ENCODE measurements at places on chromosomes 4 and X. TPM values are rescaled to one million over a fixed set of nuclear protein-coding genes. Genes with fewer than 3 reads are reported as not detected.

GRCh38 chr4:16007471-16008095, 44.6 kb upstream of the FGFBP2 start:
- H3K27ac ChIP-seq, result no peak overlapping the region
- H3K36me3 ChIP-seq, result no peaks in the 10 kb centered on the region
- peaks cover 5% of the 10 kb centered on the region for H3K4me1 ChIP-seq
- H3K27me3 ChIP-seq, result no peaks in the 10 kb centered on the region
- DNase-seq, result no peak

- H3K36me3 ChIP-seq, result no peaks in the 10 kb centered on the region
- H3K27me3 ChIP-seq, result no peaks in the 10 kb centered on the region
- H3K4me1 ChIP-seq, result peaks cover 13% of the 10 kb centered on the region
- no peak overlapping the region for H3K27ac ChIP-seq
- no peak overlapping the region for H3K4me3 ChIP-seq
Observed at GRCh38 chrX:5220421-5220820, 1008.2 kb downstream of the NLGN4X start.

- no peaks in the 10 kb centered on the region for H3K27me3 ChIP-seq
- H3K27ac ChIP-seq, result no peak overlapping the region
- H3K36me3 ChIP-seq, result peaks cover 2% of the 10 kb centered on the region
- no peak overlapping the region for H3K4me3 ChIP-seq
Observed at GRCh38 chrX:7088968-7089615, 58.4 kb upstream of the STS start.

ASB5 gene
- total RNA-seq, result not detected

DNA sequence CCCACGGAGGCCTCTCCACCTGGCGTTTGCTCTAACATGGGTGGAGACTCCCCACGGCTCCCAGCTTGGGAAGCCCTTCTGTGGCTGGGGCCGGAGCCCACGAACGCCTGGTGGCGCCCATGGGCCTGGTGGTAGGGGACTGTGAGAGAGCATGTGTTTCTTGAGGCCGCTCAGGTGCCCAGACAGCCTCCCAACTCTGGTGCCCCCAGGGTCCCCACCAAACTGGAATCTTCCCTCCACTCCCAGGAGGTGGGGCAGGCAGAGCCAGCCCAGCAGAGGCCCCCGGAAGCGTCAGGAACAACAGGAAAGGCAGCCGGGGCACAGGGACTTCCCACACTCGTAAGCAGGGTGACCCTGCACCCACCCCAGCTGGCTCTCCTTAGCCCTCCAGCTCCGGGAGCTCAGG, 33.3 kb upstream of the FGFR3 start:
- DNase-seq, result no peak
- no peaks in the 10 kb centered on the region for H3K36me3 ChIP-seq
- peaks cover 5% of the 10 kb centered on the region for H3K4me1 ChIP-seq
- peak overlapping the region; percentile 6 for H3K27ac ChIP-seq
- no peaks in the 10 kb centered on the region for H3K27me3 ChIP-seq

HGFAC gene
- 1.3 TPM for total RNA-seq

PHKA1 gene
- 10.1 TPM for total RNA-seq

HTN1 gene
- total RNA-seq, result not detected
